Calu3 (cell line): ENCODE measurements at places on chromosomes 13 and 19. TPM values are rescaled to one million over a fixed set of nuclear protein-coding genes. Genes with fewer than 3 reads are reported as not detected.
A peak's percentile ranks its signal among the peaks of the same experiment; 100 is the strongest.

GRCh38 chr19:19458110-19458816, 52.8 kb downstream of the GATAD2A start:
- H3K4me3 ChIP-seq: no peak overlapping the region
- no peak for DNase-seq
- H3K36me3 ChIP-seq: peaks cover 11% of the 10 kb centered on the region

DNA sequence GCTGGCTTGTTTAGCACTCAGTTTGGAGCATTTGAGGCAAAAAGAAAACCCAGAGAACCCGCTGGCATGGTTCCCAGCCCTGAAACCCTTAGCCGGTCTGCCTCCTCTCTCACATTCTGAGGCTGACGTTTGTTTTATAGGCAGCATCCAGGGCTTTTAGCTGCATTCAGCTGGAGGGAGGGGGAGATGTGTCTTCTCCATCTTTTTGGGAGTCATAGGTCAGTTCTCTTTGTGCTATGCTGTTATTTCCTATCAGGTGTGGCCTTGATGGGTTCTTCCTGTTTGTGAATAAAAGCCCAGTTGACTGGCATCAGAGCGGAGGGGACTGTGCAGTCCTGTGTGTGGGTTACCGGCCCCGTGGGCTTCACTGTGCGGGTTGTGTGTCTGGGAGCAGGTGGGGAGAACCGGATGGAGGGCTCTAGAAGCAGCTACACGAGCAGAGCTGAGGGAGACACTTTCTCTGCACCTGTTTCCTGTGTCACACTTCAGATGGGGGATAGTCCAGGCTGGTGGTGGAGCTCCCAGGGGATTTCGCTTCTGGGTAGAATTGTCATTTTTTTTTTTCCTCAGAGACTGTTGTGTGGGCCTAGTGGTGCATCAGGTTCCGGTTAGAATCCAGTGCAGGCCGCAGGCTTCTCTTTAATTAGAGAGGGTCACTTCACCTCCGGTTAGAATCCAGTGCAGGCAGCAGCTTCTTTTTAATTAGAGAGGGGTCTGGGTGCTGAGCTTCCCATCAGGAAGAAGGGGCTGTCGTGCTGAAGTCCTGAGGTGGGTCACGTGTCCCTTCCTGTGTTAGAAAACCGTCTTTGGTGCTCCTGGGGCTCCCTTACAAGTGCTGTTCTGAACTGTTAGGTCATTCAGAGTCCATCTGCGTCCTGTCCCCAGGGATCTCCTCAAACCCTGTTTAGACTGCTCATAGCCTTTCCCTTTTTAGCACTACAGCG, 69.6 kb downstream of the ARHGEF7 start:
- H3K36me3 ChIP-seq: no peaks in the 10 kb centered on the region
- H3K27ac ChIP-seq: no peak overlapping the region
- no peak for DNase-seq
- no peak overlapping the region for H3K4me3 ChIP-seq
- peaks cover 8% of the 10 kb centered on the region for H3K4me1 ChIP-seq

DNA sequence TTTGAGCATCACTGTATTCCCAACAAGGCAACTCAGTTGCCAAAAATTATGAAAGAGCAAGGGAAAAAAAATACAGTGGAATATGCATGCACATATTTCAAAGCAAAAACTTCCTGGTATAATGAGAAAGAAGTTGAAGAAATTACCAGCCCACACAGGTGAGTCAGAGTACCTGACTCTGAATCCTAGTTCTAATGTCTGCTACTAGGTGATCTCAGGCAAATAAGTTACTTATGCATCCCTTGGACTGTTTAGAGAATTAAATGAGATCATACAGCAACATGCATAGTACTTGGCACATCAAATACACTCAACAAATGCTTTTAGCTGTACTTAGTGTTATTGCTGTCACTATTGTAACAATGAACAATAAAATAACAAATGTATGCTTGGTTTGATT, 144.9 kb downstream of the MIPEP start:
- H3K4me3 ChIP-seq: no peak overlapping the region
- H3K27ac ChIP-seq: peak overlapping the region; percentile 58

GRCh38 chr19:1173159-1173844, 766 bp downstream of the SBNO2 start:
- peaks cover 41% of the 10 kb centered on the region for H3K4me1 ChIP-seq
- DNase-seq: no peak
- no peaks in the 10 kb centered on the region for H3K27me3 ChIP-seq
- H3K36me3 ChIP-seq: peaks cover 63% of the 10 kb centered on the region

- H3K27ac ChIP-seq: no peak overlapping the region
- H3K4me1 ChIP-seq: peaks cover 15% of the 10 kb centered on the region
- no peak for DNase-seq
- no peak overlapping the region for H3K4me3 ChIP-seq
Observed at GRCh38 chr13:24199016-24199415, 38.5 kb downstream of the SPATA13 start.

GRCh38 chr13:108609353-108609752, 20.1 kb upstream of the MYO16 start:
- DNase-seq: no peak
- H3K27me3 ChIP-seq: no peaks in the 10 kb centered on the region
- no peak overlapping the region for H3K4me3 ChIP-seq
- H3K4me1 ChIP-seq: no peaks in the 10 kb centered on the region
- no peaks in the 10 kb centered on the region for H3K36me3 ChIP-seq

- DNase-seq: no peak
- no peaks in the 10 kb centered on the region for H3K36me3 ChIP-seq
- no peak overlapping the region for H3K27ac ChIP-seq
- peaks cover 70% of the 10 kb centered on the region for H3K27me3 ChIP-seq
Observed at GRCh38 chr19:51168564-51169282, 26.6 kb downstream of the SIGLEC7 start.

DNA sequence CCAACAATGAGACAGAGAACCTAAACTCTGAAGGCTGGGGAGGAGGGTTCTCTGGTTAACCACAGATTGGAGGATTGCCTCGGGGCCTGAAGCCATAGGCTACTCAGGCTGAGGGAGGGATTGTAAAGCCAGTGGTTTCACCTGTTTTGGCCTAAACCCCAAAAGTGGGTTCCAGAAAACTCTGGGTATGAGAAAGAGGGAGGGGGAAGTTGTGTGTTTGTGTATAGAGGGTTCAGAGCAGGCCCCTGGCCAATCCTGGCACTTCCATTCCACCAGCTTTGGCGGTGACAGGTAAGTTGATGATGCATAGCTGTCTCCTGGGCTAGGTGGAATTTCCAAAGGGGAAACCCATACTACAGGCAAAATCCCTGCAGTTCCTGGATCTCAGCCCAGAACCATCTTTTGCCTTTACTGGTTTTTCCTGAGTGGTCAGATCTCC, 13.5 kb upstream of the CCDC97 start:
- H3K4me3 ChIP-seq: no peak overlapping the region
- no peaks in the 10 kb centered on the region for H3K27me3 ChIP-seq
- H3K36me3 ChIP-seq: peaks cover 91% of the 10 kb centered on the region
- no peak overlapping the region for H3K27ac ChIP-seq
- peaks cover 12% of the 10 kb centered on the region for H3K4me1 ChIP-seq

- no peaks in the 10 kb centered on the region for H3K4me1 ChIP-seq
- no peak overlapping the region for H3K4me3 ChIP-seq
- H3K36me3 ChIP-seq: no peaks in the 10 kb centered on the region
- H3K27ac ChIP-seq: no peak overlapping the region
- H3K27me3 ChIP-seq: peaks cover 1% of the 10 kb centered on the region
Observed at GRCh38 chr13:100921139-100921538, 246.5 kb upstream of the TMTC4 start.

DNA sequence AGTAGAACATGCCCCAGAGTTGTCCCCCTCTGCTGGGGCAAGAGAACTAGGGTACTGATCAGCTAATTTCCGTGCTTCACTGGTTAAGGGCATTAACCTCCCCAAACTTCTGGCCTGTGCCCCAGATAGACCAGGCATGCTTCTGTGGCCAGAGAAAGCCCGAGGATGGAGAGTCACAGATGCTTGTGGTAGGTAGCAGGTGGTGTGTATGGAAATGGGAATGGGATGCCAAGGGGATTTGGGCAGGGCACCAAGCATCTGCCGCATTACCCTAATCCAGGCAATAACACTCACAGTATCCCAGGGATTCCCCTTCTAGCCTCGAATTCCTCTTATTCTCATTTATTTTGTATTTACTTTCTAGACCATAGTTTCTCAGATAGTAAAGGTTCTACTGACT, 124.8 kb upstream of the KLF12 start:
- H3K36me3 ChIP-seq: no peaks in the 10 kb centered on the region
- H3K27me3 ChIP-seq: no peaks in the 10 kb centered on the region
- no peaks in the 10 kb centered on the region for H3K4me1 ChIP-seq

GRCh38 chr13:50080203-50080910, 65.1 kb downstream of the KCNRG start:
- H3K36me3 ChIP-seq: peaks cover 53% of the 10 kb centered on the region
- H3K27ac ChIP-seq: peak overlapping the region; percentile 91
- DNase-seq: no peak
- H3K4me1 ChIP-seq: peaks cover 7% of the 10 kb centered on the region
- peak overlapping the region; percentile 80 for H3K4me3 ChIP-seq
- H3K27me3 ChIP-seq: no peaks in the 10 kb centered on the region

The CGB3 gene
- 1.1 TPM in 1 of 2 replicates, not detected in the other for total RNA-seq

The NECTIN2 gene
- 137 and 174 TPM in 2 replicates for total RNA-seq

The CNN1 gene
- not detected in 2 replicates for total RNA-seq

The OLFM2 gene
- total RNA-seq: 11.2 and 14.9 TPM in 2 replicates

The NMRK2 gene
- not detected in 2 replicates for total RNA-seq

The ZNF615 gene
- 5.3 and 7.3 TPM in 2 replicates for total RNA-seq
